Motor neuron (in vitro differentiated cells): ENCODE measurements at places on chromosomes 5 and 9. TPM values are rescaled to one million over a fixed set of nuclear protein-coding genes. Genes with fewer than 3 reads are reported as not detected.

The MZB1 gene
- total RNA-seq = 0.43 and 0.52 TPM in 2 replicates

The ZNF346 gene
- 20.3 and 21.6 TPM in 2 replicates for total RNA-seq

The GLRA1 gene
- total RNA-seq = 9.8 and 10.6 TPM in 2 replicates

The ENHO gene
- 20.5 and 21.0 TPM in 2 replicates for total RNA-seq

The RNF224 gene
- total RNA-seq = 0.27 and 1.2 TPM in 2 replicates

The KCTD16 gene
- total RNA-seq = 5.0 and 6.1 TPM in 2 replicates

The OR13C3 gene
- total RNA-seq = not detected in 2 replicates

The RORB gene
- total RNA-seq = 0.08 and 0.14 TPM in 2 replicates

The PAEP gene
- total RNA-seq = not detected in 2 replicates

The C9orf50 gene
- 0.23 and 0.36 TPM in 2 replicates for total RNA-seq

The PRRC1 gene
- total RNA-seq = 80.8 and 116 TPM in 2 replicates

The FRRS1L gene
- total RNA-seq = 12.4 and 13.2 TPM in 2 replicates
